ENCODE measurements at places on chromosomes 5 and 9.

DNA sequence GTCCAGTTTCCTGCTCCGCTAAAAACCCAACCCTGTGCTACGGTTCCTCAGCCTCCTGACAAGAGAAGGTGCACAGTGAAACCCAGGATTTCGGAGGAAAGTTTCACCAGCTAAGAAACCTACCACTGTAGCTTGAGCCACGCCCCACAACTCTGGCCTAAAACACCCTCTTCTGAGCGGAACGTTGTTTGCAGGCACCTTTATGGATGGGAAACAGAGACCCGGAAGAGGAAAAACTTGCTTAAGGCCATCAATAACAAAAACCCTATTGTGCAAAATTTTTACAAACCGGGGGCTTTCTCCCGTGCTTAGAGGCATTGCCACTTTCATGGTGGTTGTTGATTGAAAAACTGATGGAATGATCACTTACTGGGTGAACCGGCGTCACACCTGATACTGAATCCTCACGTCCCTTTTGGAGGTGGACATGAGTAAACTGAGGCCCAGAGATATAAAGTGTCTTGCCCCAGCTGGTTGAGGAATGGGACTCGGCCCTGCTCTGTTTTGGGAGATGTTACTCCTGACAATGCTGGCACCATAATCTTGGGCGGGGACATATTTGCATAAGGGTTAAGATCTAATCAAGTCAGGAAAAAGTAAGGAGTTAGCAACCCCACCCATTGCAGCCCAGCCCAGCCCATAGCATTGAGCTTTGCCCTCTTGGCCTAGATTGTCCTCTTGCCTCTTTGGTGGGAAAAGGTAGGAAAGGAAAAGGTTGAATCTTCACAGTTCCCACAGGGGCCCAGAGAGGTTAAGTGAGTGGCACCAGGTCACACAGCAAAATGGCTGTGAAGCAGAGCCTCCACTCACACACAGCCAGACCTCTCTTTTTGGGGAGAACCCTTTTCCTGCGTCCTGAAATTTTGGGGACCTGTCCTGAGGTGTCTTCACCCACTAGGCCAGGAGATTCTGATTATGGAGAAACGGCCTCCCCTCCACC lies 23.2 kb upstream of the PTGS1 start:
- DNase-seq: no peak

GRCh38 chr5:170426149-170426767 lies 37.1 kb upstream of the KCNMB1 start:
- DNase-seq: no peak

DNA sequence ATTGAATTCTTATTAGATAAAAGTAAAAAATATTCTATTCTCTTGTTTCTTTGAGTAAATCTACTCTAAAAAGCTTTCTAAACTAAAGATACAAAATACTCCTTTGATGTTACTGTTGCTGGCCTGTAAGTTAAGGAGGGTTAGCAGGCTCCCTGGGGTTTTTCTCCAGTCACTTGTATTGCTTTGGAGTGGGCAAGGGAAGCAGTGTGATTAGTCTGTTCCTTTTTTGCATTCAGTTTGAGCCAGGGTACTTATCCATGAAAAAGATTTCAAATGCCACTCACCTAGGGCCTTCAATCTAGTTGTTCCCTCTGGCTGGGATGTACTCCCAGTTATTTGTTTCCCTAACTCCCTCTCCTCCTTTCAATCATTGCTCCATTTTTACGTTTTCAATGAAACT lies 256.2 kb upstream of the SMC2 start:
- no peak for DNase-seq

- DNase-seq: no peak
Measured at GRCh38 chr5:139385061-139386049, 2.3 kb upstream of the SLC23A1 start.

DNA sequence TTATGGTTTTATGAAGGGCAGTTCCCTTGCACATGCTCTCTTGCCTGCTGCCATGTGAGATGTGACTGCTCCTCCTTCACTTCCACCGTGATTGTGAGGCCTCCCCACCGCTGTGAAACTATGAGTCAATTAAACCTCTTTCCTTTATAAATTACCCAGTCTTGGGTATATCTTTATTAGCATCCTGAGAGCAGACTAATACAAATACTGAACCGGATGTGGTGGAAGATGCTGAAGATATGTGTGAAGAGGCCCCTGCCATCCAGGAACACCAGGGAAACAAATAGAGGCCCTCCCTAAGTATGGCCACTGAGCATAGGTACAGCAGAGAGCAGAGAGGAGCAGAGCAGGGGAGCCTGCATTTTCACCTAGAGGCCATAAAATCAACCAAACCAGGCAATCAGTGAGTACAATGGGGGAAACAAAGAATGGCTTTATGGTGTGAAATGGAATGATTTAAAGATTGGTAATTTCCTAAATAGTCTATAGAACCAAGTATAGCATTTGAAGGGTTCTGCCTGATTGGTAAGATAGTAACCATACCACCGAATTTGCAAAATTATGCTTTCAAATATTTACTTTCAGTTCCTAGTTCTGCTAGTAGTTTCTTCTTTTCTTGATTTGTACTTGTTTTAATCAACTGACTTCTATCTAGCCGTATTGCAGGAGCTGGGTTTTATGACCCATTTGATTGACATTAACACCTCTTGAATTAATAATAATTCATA lies 421.6 kb downstream of the IRX1 start:
- no peak for DNase-seq

DNA sequence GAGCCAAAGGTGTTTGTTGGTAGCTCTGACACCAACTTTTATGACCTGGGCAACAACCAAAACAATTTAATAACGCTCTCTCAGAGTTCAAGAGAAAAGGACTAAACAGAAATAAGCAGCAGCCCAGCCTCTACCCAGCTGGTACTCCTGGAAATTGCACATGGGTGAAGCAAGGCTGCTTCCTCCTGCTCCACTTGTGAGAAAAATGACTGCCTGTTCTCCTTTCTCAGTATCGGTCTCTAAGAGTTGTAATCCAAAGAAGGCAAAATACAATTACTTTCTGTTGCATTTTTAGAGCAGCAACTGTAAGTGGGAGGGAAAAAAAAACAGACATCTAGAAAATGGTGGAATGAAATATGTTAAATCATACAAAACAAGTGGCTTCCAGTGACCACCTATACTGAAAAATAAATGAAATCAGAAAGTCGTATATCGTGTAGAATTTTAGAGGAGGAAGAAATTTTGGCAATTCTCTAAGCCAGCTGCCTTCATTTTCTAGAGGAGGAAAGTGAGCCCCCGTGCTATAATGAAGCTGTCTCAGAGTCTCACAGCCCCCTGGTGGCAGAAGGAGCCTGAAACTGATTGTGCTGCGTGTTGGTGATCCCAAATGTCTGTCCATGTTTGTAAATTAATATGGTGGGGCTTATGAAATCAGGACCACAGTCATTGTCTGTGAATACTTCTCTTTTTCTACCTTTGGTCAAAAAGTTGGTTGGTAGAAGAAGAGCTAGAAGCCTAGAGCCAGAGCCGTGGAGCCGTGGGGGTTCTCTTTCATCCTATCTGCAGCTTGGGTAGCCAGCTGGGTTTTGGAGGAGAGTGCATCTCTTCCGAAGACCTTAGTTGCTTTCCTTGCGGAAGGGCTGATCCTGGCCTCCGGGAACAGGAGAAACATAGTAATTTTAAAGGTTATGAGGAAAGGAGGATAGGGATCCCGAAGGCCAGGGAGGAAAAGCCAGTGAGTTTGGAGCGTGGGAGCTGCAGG lies 139.9 kb downstream of the PIP5K1B start:
- DNase-seq: no peak

DNA sequence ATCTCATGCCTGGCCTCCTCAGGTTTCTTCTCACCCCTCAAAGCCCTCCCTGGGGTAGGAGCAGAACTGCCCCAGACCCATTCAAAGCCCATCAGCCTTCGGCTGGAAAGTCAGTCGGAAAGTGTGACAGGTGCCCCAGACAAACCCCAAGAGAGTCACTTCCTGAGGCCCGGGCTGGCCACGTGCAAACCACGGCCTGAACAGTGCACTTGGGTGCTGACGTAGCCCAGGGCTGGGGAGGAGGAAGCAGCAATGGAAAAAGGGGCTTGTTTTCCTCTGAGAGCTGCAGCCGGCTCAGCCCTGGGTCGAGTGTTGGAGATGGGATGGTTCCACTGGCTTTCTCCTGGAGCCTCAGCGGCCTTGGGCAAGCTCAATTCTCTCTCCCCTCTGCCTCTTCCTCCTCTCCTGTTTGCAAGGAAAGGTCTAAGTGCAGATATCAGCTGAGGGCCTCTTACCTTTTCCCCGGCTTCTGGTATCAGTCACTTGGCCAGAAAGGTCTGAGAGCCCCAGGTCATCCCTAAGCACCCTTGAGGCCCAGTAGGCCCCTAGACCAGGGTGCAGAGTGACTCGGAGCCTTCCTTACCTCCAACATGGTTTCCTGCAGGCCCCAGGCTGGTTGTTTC lies 5.9 kb upstream of the EGR1 start:
- peak; percentile 76 for DNase-seq

GRCh38 chr9:91572044-91572443 lies 148.4 kb upstream of the NFIL3 start:
- no peak for DNase-seq

GRCh38 chr9:120289990-120290975 lies 289.7 kb downstream of the CDK5RAP2 start:
- no peak for DNase-seq

GRCh38 chr5:124859556-124860290 lies 113.3 kb upstream of the ZNF608 start:
- no peak for DNase-seq

- no peak for DNase-seq
Measured at GRCh38 chr5:133554279-133554678, 58.1 kb downstream of the FSTL4 start.

DNA sequence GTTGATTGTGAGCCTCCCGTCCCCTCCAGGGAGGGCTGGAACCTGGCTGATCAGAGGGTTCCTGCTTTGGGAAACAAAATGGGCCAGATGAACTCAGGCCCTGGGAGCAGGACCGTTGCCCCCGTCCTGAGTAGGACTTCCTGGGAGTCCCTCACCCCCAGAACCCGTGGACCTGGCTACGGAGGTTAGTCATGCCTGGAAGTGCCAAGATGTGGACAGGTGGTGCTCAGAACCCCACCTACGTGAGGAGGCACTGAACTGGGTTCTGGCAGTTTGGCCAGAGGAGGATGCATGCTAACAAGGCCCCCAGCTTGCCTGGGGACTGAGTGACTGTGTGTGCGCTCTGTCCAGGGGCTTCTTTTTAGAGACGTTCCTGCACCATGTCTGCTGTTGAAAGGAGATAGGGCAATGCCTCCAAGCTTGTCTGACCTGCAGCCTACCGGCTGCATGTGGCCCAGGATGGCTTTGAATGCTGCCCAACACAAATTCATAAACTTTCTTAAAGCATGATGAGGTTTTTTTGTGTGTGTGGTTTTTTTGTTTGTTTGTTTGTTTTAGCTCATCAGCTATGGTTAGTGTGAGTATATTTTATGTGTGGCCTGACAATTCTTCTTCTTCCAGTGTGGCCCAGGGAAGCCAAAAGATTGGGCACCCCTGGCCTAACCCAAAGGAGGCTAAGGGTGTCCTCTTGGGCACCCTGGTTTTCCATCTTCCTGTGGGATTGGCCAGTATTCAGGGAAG lies 1.8 kb upstream of the DAB2IP start:
- no peak for DNase-seq

DNA sequence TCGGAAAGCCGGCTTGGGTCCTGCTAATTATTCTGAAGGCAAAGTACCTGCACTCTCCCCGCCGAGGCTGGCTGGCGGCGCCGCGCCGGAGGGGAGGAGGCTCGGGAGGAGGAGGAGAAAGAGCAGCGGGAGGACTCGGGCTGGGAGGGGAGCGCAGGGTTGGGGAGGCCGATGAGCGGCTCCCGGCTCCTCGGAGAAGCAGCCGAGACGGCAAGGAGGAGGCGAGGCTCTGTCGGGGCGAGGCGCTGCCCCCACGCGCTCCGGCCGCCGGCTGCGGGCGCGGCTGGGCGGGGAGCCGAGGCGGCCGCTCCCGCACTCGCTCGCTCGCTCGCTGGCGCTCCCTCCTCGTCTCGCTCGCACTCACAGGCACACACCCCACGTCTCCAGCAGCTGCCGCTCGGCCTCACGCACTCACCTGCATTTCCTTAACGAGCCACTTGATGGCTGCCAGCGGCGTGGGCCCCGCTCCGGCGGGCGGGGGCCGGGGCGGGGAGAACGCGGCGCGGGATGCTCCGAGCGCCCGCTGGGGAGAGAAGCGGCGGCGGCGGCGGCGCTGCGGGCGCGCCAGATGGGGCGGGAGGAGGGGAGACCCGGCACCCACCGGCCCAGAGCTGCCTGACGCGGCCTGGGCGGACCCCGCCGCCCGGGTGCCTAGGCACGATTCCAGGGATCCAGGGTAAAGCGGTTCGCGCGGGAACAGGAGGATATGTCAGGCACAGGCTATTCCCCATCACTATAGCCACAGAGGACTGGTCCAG lies at the start of gene PTPRD:
PTPRD (minus strand) TSS at position 362 of the 758 bp plus-strand sequence.
- DNase-seq: no peak

GRCh38 chr9:99389087-99390033 lies 167.3 kb downstream of the SEC61B start:
- no peak for DNase-seq

- no peak for DNase-seq
Measured at GRCh38 chr5:107388141-107388861, 282.4 kb downstream of the EFNA5 start.

Measured in stimulated activated CD4-positive, alpha-beta T cell treated with anti-CD3 and anti-CD28 coated beads, Interleukin-1b, Interleukin-23, amount 100 ng/mL, for 1 hour (primary cell).